Left ventricle myocardium superior (tissue), 1 donor: ENCODE measurements at places on chromosomes 2 and 18.

- DNase-seq: no peak
Observed at GRCh38 chr18:468955-469790, 31.3 kb downstream of the COLEC12 start.

- no peak for DNase-seq
Observed at GRCh38 chr18:57660961-57661360, 39.3 kb upstream of the NARS1 start.

- no peak for DNase-seq
Observed at GRCh38 chr2:48132271-48132625, 225.9 kb upstream of the FBXO11 start.

GRCh38 chr18:7775843-7776242 lies 208.7 kb downstream of the PTPRM start:
- no peak for DNase-seq

GRCh38 chr2:20080428-20080827 lies 29.0 kb upstream of the LAPTM4A start:
- DNase-seq: no peak

DNA sequence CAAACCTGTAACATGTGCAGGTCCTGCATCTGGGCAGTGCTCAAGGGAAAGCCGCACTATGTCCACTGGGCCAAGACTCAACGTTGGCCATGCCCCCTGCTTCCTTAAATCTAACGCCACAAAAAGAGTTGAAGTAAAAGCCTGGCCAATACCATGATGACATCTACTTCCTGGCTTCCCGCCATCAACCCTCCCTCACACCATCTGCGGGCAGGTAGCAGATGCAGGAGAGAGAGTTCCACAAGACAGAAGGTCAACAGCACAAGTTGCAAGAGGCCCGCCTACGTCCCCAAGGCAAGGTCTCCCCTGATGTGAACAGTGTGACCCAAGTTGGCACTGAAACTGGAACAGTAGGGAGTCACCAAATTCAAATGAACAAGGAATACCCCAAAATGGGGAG lies 48.4 kb downstream of the ABCG8 start:
- DNase-seq: no peak

GRCh38 chr18:8177330-8178016 lies 431.8 kb upstream of the RAB12 start:
- no peak for DNase-seq

DNA sequence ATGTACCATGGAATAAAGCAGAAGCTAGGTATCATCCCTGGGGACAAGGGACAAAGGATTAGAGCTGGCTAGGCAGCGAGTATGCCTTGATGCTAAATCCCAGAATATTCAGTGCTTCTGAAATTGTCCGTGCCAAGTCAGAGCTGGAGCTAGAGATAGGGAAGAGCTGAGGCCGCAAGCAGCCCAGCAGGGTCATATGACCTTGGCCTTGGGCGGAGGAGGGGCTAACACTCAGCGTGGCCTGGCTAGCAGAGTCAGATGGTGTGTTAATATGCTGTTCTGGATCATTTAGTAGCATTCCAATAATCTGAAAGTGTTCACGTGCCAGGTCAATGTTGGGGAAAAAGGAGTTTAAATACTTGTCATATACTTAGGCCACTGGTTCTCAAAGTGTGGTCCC lies 374.8 kb downstream of the CLIP4 start:
- DNase-seq: no peak

DNA sequence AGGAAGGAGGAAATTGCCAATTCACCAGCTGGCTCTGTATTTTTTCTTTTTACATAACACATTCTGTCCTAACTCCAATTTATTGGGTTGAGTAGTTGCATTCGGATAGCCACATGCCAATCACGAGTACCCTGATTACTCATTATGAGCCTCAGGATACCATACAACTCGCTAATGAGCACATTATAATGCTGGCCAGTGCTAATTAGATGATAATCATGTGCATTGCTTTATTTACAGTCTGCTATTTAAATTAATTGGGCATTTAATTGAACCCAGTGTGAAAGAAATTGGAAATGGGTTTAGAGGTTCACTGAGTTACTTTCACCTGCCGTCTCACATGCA lies 15.2 kb downstream of the G6PC2 start:
- no peak for DNase-seq

DNA sequence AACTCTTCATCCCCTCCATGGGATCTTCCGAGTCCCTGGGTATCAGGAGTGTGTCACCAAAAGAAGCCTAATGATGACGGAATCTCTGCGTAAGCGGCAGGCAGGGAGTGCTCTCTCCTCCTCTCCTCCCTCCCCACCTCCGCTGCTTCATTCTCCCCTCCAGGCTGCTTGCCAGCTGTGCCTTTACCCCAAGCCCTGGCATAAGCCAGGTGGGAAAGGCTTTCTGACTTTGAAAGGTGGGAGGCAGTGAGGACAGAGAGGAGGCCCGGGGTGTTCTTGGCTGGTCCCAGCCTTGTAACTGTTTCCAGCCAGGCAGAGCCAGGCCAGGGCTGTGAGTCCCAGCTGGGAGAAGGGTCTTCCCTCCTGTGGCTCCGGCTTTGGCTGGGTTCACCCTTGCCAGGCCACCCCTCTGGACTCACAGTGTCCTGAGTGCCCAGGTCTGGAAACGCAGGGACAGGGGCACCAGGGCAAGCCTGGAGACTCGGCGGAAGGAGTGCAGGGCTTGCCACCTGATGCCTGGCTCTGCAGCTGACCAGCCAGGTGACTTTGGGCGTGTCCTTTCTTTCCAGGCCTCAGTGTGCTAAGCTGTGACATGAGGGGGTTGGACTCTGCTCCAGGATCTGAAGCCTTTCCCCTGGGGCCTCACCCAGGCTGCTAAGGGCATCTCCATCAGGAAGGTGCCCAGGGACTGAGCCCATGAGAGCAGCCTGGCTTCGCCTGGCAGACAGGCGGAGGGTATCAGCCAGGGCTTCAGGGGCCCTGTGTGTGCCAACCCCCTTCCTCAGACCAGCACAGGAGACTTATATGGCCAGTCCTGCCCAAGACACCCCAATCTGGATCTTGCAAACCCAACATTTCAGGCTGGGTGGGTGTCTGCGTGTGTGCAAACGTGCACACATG lies 32.7 kb upstream of the HPCAL1 start:
- no peak for DNase-seq

DNA sequence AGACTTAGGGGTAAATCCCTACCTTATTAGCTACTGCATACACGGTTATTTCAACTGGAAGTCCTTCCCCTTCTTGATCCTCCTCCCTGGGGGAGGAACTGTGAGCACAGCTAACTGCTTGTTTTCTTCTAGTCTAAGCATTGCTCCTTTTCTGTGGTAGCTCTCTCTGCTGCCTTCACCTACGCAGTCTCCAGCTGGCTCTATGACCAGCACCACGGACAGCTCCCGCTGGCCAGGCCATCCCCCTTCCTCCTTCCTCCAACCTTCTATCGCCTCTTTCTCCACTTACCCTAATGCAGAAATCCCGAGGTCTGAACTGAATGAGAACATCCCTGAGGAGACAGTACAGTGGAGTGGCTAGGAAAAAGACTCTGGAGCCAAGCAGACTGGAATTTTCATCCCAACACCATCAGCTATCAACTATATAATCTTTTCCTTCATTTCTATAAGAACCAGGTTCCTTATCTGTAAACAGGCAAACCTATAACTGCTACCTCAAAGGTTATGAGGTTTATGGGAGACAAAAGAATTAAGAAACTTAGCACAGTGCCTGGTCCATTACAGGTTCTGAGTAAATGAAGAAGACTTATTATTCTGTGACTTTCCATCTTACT lies 4.7 kb upstream of the CFAP65 start:
- DNase-seq: no peak

DNA sequence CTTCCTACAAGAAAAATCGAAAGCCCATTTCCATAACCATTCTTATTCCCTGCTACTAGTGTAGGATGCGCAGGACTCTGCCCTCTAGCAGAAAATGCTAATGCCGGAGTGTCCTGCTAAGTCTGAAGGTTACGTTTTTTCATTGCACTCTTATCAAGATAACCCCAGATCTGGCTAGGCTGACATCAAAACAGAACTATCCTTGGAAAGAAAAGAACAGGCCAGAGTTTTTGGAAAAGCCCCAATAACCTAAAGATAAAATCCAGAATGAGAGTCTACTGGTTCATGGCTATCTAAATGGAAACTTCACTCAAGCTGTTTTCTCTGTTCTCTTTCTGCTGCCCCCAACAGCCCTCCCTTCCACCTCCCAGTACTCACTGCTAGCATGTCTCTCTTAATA lies 913 bp downstream of the RNF152 start:
- no peak for DNase-seq

- no peak for DNase-seq
Observed at GRCh38 chr2:165911231-165911630, 42.3 kb downstream of the TTC21B start.

GRCh38 chr2:127545189-127545588 lies 9.7 kb downstream of the MYO7B start:
- DNase-seq: no peak

DNA sequence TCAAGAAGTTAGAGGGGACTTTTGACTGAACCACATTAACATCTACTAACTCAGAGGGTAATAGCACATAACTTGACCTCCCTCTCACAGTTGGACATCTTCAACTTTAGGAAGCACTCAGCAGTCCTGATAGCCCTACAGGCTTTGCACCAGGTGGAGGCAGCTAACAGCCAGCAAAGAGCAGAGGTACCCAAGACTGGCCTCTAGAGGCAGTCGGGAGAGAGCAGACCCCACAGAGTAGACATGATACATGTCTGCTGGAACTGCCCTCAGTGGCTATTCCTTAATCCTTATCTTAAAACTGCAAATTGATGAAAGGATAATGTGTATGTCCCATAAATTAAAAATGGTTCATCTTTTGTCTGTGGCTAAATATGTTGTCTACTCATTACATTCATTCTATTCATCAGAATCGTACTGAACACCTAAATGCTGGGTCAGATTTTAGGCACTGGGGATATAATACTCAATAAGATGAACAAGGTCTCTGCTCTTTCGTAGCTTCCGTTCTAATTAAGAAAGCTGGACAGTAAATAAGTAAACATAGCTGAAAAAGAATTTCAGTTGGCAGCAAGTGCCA lies 49.8 kb downstream of the CAB39 start:
- no peak for DNase-seq

- no peak for DNase-seq
Observed at GRCh38 chr2:108492364-108492763, 41.9 kb upstream of the LIMS1 start.

GRCh38 chr2:11583840-11584524 lies 50.1 kb downstream of the GREB1 start:
- DNase-seq: peak; percentile 64

DNA sequence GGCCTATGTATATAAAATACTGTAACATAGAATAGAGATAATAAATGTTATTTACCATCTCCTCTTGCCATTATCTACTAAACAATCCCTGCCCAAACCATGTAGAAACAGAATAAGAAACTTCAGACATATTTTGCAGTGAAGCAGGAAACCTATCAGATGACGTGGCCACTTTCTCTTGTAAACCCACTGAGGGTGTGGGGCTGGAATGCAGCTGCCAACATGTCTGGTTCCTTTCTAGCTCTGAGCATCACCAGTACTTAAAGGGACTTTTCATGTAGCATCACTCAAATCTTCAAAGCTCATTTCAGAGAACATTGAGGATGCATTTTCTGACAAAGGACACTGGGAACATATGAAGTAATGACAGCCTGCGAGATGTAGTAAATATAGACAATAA lies 251.8 kb downstream of the LPIN1 start:
- DNase-seq: no peak

GRCh38 chr2:190930411-190930810 lies 49.8 kb downstream of the GLS start:
- DNase-seq: no peak

GRCh38 chr2:120985997-120986651 lies 250.5 kb downstream of the GLI2 start:
- no peak for DNase-seq

DNA sequence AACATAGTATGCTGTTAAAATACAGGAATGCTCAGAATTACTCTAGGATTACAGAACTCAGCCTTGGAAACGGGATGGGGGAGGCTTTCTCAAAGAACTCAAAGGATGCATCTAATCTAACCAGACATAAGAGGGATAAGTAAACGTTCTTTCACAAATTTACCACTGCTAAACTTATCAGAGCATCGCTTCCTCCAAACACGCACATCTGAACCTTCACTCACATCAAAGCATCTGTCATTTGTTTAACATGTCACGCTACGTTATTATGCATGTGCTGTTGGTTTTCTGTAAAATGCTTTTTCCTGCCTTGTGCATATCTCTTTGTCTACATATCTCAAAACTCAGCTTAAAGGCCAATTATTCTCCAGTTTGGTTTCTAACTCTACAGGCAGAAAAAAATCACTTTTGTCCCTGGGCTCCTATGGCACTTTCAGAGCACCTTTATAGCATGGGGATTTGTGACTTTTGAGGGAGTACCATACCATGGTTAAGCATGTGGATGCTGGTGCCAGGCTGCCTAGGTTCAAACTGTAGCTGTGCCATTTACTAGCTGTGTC lies 106.7 kb upstream of the FSHR start:
- no peak for DNase-seq

GRCh38 chr2:131015764-131016163 lies 77.5 kb downstream of the FAM168B start:
- no peak for DNase-seq

GRCh38 chr2:64396551-64396950 lies 57.4 kb upstream of the LGALSL start:
- no peak for DNase-seq

GRCh38 chr2:80244905-80245584 lies 59.5 kb downstream of the LRRTM1 start:
- no peak for DNase-seq

GRCh38 chr18:40935423-40935822 lies 1019.6 kb upstream of the PIK3C3 start:
- no peak for DNase-seq

DNA sequence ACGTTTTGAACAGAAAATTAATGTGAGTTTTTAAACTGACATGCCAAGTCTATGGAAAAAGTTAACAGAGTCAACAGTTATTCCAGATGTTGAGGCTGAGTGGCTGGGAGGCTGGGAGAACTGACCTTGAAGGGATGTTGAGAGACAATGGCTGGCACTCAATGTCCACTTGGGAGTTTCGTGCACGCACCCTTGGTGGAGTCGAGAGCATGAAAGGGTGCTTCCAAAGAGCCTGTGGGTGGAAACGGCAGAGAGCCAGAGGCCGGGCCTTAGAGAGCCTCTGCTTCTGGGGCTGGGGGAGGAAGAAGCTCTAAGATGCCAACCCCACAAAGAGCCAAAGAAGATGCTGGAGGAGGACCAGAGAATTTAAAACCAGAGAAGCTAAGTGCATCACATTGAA lies 63.4 kb upstream of the L3MBTL4 start:
- no peak for DNase-seq

GRCh38 chr2:84878459-84878858 lies 2.4 kb downstream of the TRABD2A start:
- no peak for DNase-seq

GRCh38 chr18:48179001-48179400 lies 230.2 kb downstream of the ZBTB7C start:
- DNase-seq: no peak
